NCI-H2081 treated with DMSO at 0.1 percent for 48 hours (cell line): ENCODE measurements at places on chromosomes 1 and 21.

DNA sequence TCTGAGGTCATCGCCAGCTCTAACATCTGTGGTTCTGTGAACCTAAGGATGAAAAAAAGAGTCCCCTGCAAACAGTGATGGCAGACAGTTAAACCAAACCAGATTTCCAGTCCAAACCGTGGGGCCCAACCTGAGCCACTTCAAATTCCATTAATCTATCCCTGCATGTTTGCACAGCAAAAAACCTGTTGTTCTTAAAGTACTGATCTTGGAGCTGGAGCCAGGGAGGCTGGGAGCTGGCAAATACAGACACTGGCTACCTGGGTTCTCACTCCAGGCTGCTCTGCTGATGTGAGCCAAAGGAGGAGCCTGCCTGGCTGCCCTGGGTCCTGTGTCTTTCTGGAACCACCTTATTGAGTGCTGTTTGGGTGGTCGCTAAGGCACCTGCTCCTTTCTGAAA is 16.4 kb downstream of the LDLRAD1 start:
- no peak for DNase-seq

- no peak for DNase-seq
Observed at GRCh38 chr1:30165116-30165515, 558.3 kb downstream of the MATN1 start.

DNA sequence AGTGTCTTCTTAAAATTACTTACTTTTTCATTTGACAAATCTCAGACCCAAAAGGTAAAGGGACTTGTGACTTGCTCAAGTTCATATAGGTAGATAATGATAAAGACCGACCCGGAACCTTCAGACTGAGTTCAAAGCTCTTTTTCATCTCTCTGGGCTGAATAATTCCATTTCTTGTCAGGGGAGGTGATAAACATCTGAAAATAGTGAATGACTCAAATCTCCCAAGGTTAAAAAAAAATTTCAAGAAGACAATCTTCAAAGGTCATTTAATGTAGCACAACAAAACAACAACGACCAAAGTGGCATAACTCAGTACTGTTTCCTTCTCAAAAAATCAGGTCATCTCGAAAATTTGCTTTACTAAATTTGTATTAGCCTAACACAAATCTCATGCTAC is 20.6 kb downstream of the LUZP1 start:
- DNase-seq: no peak

DNA sequence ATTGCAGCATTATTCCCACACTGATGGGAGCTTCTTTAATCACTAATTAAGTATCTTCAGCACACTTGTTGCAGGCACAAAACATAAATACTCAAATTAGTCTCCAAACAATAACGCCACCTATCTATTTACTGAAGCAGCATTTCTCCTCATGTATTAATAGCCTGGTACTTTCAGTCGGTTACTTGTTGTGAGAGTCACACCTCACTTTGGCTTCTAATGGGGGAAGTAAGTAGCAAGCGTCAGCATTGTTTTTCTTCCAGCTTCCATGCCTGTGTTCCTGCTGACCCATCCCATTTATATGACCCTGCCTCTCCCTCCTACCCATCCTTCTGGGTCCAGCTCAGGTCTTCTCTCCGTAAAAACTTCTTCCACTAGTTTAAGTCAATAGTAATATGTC is 31.9 kb upstream of the DENND1B start:
- DNase-seq: no peak

GRCh38 chr1:234477386-234478151 is 1.4 kb downstream of the TARBP1 start:
- DNase-seq: no peak

DNA sequence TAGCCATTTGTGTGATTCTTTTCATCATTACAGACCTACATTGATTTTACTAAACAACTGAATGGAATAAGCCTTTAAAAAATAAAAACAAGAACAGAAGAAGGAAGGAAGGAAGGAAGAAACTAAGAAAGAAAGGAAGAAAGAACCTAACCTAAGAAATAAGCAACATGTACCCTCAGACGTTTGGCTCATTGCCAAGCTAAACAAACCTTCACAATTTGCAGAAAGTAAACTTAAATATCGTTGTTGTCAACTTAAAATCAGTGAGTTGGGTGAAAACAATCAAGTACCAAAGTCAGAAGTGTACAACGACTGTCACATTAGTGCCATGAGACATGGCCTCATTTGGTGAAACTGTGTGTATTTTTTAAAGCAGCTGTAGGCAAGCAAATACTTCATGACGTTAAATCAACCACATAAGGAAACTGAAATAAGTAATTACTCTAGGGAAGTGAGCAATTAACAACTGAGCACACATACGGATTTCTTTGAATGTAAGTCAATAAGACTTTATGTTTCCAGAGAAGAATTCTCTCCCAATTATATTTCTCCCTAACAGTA is 313.1 kb upstream of the TMPRSS15 start:
- no peak for DNase-seq

- DNase-seq: no peak
Observed at GRCh38 chr1:26581287-26581651, 51.7 kb downstream of the RPS6KA1 start.

DNA sequence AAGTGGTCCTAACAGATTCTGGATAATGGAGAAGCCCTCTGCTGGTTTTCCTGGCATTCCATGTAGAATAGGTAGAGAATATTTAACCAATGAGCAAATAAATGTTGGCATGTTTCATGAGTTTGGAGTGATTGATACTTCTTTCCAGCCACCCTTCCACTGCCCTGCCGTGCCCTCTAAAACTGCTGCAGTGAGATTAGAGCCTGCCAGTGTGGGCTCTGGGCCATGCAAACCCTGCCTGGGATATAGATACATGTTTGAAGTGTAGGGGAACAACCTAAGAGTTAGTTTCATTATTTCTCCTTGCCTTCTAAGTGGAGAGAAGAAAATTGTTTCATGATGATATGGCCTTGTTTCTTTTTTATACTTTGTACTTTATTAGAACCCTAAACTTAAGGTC is 10.4 kb downstream of the UBE2Q1 start:
- DNase-seq: no peak

DNA sequence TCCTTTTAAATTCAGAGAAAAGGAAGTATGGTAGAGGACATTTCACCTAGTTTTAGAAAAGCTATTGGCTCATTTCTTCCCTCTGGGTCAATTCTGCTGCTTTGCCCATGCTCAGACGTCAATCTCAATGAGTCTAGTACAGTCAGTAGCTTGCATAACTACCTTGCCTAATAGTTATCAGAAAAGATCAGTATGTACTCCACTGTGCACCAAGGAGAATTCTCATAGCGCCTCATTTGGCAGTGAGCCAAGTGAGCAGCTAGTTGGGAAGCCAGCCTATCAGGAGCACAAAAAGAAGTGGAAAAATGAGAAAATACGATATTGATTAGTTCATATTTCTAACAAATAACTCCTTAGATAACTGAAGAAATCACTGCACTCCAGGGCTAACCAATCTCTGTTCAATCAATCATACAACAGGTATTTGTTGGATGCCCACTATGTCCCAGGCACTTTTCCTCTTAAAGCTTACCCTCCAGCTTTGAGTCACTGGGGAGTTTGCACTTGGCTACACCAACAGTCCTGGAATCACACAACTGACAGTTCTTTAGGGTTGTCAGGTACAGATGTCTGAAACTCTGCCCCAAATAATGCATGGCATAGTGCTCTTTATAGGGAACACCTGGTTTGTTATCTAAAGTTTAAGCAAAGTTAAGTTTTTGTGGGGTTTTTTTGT is 50.2 kb downstream of the PRDX6 start:
- DNase-seq: no peak

GRCh38 chr1:241536304-241536703 is 4.1 kb downstream of the KMO start:
- DNase-seq: no peak
